ENCODE measurements at places on chromosomes 12 and 14.

DNA sequence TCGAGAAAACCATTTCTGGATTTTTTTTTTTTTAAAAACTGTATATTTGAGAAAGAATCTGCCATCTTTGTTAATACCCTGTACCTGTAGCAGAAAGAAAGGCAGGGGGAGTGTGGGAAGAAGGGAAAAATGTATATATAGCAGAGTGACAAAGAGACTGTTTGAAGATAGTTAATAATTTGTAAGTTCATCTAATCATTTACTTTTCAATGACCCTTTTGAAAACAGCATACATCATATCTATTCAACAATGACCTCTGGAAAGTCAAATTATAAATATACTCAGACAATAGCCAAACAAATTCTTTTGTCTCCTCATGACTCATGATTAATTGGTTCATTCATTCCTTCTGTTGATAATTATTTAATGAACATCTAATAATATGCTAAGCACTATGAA, 10.9 kb upstream of the CPM start:
- no peak for DNase-seq

DNA sequence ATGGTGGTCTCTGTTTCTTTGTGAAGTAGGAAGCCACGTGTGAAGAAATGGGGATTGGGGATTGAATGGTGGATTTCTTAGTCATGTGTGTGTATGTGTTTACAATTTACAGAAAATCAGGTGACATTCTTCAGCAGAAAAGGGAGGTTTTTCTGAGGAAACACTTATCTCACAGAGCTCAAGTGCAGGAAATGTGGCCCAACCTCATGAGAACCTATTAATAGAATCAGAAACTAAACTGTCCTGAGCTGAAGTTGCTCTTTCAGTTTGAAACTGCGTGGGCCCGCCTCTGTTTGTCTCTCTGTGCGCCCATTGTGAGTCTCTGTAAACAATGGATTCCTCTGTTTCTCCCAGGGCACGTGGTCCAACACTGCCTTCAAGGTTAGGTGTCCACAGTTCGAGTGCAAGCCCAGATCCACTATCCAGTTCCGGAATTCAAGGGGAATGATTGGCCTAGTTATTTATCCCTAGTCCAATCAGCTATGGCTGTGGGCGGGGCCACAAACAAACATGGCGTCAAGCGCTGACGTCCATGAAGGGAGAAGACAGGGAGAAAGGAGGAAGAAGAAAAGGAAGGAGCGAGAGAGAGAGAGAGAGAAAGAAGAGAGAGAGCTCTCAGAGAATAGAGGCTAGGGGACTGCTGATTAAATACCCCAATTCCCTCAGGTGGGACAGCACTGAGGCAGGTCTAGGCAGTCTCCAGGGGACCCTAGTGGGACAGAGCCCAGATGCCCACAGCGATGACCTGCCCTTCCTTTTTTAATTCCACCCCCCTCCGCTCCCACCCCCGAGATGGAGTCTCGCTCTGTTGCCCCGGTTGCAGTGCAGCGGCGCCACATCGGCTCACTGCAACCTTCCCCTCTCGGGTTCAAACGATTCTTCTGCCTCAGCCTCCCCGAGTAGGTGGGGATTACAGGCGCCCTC, 31.4 kb upstream of the C12orf76 start:
- no peak for DNase-seq

DNA sequence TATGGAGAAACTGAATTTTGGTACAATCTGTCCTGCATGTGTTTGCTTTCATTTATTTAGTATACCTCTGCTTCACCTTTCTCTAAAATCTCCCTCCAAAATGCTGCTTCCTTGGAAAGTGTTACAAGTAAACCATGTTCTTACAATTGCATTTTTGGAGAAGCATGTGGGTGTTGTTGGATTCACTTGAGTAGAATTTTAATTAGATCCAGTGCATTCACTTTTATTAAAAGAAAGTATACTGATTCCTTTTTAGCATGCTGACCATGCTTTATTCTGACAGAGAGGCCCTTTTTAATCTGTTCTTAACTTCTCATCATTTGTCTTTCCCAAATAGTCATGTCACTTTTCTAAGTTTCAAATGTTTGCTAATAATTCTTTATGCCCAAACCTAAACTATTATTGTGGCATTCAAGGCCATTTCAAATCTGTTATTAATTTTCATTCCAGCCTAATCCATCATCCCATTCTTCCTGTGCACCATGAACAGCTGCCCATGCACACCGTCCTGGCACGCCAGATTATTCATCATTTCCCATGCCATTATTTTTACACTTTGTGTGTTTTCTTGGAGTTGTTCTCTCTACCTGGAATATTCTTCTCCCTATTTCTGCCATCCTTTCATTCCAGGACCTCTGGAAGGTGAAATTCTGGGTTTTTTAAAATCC, 90.7 kb downstream of the METTL25 start:
- DNase-seq, result no peak

- DNase-seq, result peak; percentile 2
These were observed 16.4 kb downstream of the HNF1A start for GRCh38 chr12:120994589-120995337.

- no peak for DNase-seq
These were observed 98.8 kb downstream of the AKAP6 start for GRCh38 chr14:32427726-32428528.

GRCh38 chr12:230925-231671, 17.1 kb upstream of the SLC6A12 start:
- no peak for DNase-seq

GRCh38 chr12:3244219-3244750, 167.1 kb downstream of the TSPAN9 start:
- no peak for DNase-seq

DNA sequence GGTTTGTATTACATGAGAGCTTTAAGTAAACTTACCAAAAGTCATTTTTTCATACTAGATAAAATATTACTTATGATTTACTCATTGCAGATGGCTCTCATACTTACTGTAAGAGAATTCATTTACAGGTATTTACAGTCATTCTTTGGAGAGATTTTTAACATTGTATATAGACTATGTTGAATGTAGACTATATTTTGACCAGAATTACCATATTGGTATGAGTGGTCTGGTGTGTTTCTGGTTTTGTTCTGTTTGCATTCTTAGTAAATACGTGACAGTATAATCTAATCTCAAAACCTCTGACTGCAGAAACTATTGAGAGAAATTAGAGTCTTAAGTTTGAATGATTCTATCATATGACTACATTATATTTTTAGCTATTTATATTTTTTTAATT, 91.1 kb downstream of the USP15 start:
- no peak for DNase-seq

DNA sequence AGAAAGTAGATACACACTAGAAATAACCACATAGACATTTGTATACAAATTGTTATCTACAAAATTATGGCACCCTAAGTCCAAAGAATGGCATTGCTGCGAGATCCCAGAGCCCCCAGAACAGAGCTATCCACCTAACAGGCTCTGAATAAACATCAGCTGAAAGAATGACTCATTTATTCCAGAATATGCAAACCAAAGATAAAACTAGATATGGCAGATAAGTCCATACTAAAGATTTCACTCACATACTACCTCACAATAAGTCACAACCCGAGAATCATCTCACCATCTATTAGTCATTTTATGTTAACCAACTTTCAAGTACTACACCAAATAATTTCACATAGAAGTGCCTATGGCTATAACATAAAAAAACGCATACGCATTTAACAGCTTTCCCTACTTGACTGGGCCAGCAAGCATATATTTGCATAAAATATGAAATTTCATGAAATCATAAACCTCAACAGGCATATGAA, 5.6 kb downstream of the CNIH1 start:
- peak; percentile 43 for DNase-seq

DNA sequence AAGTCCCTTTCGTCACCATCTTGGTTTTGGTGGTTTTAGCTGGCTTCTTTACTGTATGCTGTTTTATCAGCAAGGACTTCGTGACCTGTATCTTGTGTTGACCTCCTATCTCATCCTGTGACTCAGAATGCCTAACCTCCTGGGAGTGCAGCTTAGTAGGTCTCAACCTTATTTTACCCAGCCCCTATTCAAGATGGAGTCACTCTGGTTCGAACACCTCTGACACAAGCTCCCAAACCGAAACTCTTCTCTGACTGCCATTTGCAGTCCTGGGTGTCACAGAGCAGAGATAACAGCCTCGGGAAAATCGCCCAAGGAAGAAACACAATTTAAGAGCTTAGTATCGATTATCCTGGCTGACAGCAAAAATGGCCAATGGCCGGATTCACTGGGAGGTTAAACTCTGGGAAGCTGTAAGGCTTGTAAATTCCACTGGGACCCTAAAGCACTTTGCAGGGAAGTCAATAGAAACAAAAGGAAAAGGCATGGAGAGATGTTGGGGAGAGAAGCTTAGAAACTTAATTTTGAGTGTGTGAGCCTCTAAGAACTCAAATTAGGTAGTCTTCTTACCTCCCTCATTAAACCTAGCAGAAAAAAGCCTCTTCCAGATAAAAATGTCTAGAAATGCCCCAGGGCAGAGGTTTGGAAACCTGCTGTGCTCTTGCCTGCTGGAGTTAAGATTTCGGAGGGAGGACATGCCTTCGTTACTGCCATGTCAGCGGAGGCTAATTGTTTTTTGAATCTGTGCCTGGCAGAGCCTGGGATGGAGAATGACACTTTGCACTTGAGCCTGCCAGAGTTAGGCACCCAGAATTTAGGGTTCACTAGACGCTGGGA, 56.5 kb upstream of the RPH3A start:
- DNase-seq, result no peak

GRCh38 chr14:67517083-67517482, 16.0 kb upstream of the PLEKHH1 start:
- no peak for DNase-seq

DNA sequence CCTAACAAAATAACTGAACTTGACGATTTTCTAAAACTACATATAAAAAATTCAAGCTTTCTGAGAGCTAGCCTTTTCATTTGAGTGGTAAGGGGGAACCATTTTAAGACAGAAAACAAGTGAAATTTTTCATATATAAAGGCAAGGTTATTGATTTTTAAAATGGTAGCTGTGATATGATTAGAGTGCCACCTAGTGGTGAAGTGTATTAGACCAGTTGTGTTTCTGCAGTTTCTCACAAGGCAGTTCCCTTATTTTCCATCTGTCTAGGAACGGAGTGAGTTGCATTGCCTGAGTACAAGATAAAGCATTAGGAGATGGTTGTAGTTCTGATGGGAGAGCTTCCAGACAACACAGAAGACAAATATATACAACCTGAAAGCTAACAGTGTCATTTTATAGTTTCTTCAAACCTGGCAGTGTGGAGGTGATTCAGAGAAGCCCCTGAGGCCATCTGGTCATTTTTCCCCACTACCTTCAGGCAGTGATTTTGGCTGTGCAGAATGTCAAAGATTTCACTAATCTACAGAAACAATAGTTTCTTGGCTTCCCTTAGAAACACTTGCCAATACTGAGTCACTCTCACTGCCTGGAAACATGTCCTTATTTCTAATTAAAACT, 180.8 kb downstream of the C12orf50 start:
- DNase-seq, result peak; percentile 51

DNA sequence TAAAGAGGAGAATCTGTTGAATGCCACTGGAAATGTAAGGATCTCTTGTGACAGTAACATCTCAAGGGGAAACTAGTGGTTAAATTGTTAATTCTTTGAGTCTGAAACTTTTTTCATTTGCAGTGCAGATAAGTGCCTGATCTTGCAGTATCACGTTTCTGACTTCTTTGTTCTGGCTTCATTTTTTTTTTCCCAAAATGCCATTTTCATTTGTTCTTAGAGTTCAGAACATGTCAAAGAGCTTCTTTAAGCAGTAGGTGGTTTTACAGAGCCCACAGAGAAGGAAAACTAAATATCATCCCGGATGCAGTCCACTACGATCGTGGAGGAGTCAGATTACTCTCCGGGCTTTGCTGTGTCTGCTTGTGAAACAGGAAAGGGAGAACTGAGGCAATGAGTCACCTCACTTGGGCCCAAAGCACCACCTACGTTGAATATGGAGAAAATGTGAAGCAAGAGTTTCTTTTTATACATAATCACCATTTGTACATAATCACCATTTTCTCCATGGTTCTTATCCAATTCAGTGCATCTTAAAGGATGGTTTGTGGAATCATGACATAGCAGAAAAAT, 43.9 kb downstream of the HMGA2 start:
- DNase-seq, result no peak

DNA sequence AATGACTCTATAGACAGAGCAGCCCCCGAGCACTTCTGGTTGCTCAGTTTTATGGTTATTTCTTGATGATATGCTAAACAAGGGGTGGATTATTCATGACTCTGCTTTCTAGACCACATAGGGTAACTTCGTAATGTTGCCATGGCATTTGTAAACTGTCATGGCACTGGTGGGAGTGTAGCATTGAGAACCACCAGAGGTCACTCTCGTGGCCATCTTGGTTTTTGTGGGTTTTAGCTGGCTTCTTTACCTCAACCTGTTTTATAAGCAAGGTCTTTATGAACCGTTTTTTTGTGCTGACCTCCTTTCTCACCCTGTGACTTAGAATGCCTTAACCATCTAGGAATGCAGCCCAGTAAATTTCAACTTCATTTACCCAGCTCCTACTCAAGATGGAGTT, 1036.2 kb upstream of the FLRT2 start:
- DNase-seq, result peak; percentile 3

DNA sequence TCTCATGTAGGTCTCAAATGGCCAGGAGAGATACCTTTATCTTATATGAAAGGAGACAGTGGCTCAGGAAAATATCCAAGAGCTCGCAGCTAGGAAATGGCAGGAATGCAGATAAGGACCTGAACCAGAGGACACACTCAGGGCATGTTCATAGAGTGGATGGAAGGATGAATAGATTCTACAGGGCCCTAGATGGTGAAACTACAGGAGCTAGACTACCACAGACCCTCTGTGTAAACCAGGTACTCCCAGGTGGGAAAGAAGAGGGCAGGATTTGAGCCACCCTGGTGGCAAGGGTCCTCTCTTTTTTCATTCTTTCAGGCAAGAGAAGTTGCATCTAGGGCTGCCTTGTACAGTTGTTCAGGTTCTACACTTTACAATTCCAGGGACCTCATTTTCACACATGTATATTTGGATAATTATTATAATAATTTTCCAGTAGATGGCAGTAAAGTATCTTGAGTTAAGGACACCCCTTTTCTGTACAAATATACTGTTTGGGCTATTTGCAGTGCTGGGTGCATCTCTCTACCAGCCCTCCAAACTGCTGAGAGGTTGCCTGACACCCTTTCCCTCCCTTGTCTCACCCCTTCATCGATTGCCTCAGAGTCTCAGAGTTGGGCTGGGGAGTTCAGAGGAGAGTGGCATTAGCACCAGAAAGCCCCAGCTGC, 10.5 kb upstream of the ZDHHC22 start:
- DNase-seq, result no peak

GRCh38 chr14:53953002-53953827, 3.4 kb downstream of the BMP4 start:
- peak; percentile 42 for DNase-seq

GRCh38 chr14:31291210-31291609, 83.6 kb upstream of the HECTD1 start:
- no peak for DNase-seq

DNA sequence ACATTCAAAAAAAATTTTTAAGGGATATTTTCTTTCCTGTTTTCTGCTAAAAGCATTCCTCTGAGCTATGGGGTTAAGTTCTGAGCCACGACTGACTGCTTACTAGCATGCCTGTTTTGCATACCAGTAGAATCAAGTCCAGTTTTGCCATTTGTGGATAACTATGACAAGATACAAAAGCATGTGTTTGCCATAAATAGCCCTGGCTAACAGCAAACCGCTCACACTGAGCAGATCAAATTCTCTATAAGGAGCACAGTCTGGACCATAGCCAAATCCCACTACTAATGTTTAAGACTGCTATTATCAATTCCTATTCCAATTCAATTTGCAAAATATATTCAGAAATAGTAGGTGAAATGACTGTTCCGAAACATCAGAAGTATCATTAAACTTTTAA, 3.2 kb downstream of the CFL2 start:
- DNase-seq, result peak; percentile 50
